RPMI7951 (cell line): ENCODE measurements at places on chromosomes 16 and 17. TPM values are rescaled to one million over a fixed set of nuclear protein-coding genes. Genes with fewer than 3 reads are reported as not detected.

PRMT7 gene
- 23.3 and 30.8 TPM in 2 replicates for total RNA-seq

YPEL2 gene
- 1.5 and 1.9 TPM in 2 replicates for total RNA-seq

HNF1B gene
- total RNA-seq: 0.12 TPM in 1 of 2 replicates, not detected in the other

SLC52A1 gene
- total RNA-seq: not detected in 2 replicates

PLA2G10 gene
- total RNA-seq: not detected in 2 replicates

KCNAB3 gene
- total RNA-seq: 1.1 TPM in 2 replicates

TBC1D3I gene
- total RNA-seq: 0.29 TPM in 1 of 2 replicates, not detected in the other

TP53TG3C gene
- total RNA-seq: 1.1 TPM in 1 of 2 replicates, not detected in the other

LRRC46 gene
- 0.10 TPM in 1 of 2 replicates, not detected in the other for total RNA-seq

SHISA6 gene
- not detected in 2 replicates for total RNA-seq

CYB5D1 gene
- 5.7 and 6.1 TPM in 2 replicates for total RNA-seq

KATNIP gene
- total RNA-seq: 7.1 and 7.7 TPM in 2 replicates

IGFALS gene
- total RNA-seq: not detected in 2 replicates

MYO15B gene
- under 0.01 TPM in 1 of 2 replicates, not detected in the other for total RNA-seq

TNFSF13 gene
- total RNA-seq: 0.10 and 0.60 TPM in 2 replicates

PTX4 gene
- total RNA-seq: not detected in 2 replicates

CA5A gene
- total RNA-seq: not detected in 2 replicates

MYLK3 gene
- under 0.01 TPM in 1 of 2 replicates, not detected in the other for total RNA-seq

MCRIP2 gene
- 18.6 and 21.3 TPM in 2 replicates for total RNA-seq

MFSD6L gene
- total RNA-seq: not detected in 2 replicates

MT1F gene
- total RNA-seq: 6.5 and 9.0 TPM in 2 replicates

ST6GALNAC2 gene
- 10.7 and 11.4 TPM in 2 replicates for total RNA-seq

RND2 gene
- total RNA-seq: not detected in 2 replicates

MYH2 gene
- not detected in 2 replicates for total RNA-seq

CALB2 gene
- total RNA-seq: 1.2 and 3.2 TPM in 2 replicates

USP43 gene
- under 0.01 and 0.72 TPM in 2 replicates for total RNA-seq

TBC1D26 gene
- not detected in 2 replicates for total RNA-seq

SUZ12 gene
- 14.2 and 24.4 TPM in 2 replicates for total RNA-seq

SERPINF2 gene
- under 0.01 and 0.24 TPM in 2 replicates for total RNA-seq

CHD9NB gene
- not detected in 2 replicates for total RNA-seq

NOG gene
- 0.12 TPM in 1 of 2 replicates, not detected in the other for total RNA-seq

TEKT1 gene
- total RNA-seq: not detected in 2 replicates

PRAC2 gene
- 2.4 and 6.1 TPM in 2 replicates for total RNA-seq

SLC7A6OS gene
- total RNA-seq: 15.1 and 17.9 TPM in 2 replicates

C17orf78 gene
- total RNA-seq: not detected in 2 replicates

ATF7IP2 gene
- total RNA-seq: 14.6 and 14.9 TPM in 2 replicates

OR2C1 gene
- total RNA-seq: not detected in 2 replicates

CRHR1 gene
- total RNA-seq: not detected in 2 replicates

WNT9B gene
- not detected in 2 replicates for total RNA-seq

ABCC3 gene
- 23.1 and 28.4 TPM in 2 replicates for total RNA-seq

NDE1 gene
- total RNA-seq: 48.8 and 63.1 TPM in 2 replicates

TNFRSF13B gene
- total RNA-seq: not detected in 2 replicates

KCNJ16 gene
- total RNA-seq: not detected in 2 replicates

NSMCE1 gene
- 83.5 and 85.5 TPM in 2 replicates for total RNA-seq

GNG13 gene
- not detected in 2 replicates for total RNA-seq

SOCS1 gene
- 17.1 and 21.2 TPM in 2 replicates for total RNA-seq

GPR179 gene
- not detected in 2 replicates for total RNA-seq

RAC3 gene
- 10.7 and 13.1 TPM in 2 replicates for total RNA-seq

MEIOC gene
- total RNA-seq: under 0.01 and 0.20 TPM in 2 replicates

MAPT gene
- 0.10 and 0.12 TPM in 2 replicates for total RNA-seq

ARHGAP44 gene
- total RNA-seq: 0.12 TPM in 1 of 2 replicates, not detected in the other

IFI35 gene
- 26.7 and 43.8 TPM in 2 replicates for total RNA-seq

RGS9 gene
- total RNA-seq: 3.3 and 4.7 TPM in 2 replicates

MPO gene
- total RNA-seq: 0.12 TPM in 1 of 2 replicates, not detected in the other

MPRIP gene
- total RNA-seq: 77.1 and 86.3 TPM in 2 replicates

EVI2A gene
- total RNA-seq: 16.6 and 21.7 TPM in 2 replicates

FN3K gene
- 0.68 TPM in 1 of 2 replicates, not detected in the other for total RNA-seq

CCL1 gene
- not detected in 2 replicates for total RNA-seq
